ENCODE measurements at places on chromosomes 2 and 18.

GRCh38 chr2:169540146-169540545 is 30.6 kb downstream of the KLHL41 start:
- no peak for DNase-seq

DNA sequence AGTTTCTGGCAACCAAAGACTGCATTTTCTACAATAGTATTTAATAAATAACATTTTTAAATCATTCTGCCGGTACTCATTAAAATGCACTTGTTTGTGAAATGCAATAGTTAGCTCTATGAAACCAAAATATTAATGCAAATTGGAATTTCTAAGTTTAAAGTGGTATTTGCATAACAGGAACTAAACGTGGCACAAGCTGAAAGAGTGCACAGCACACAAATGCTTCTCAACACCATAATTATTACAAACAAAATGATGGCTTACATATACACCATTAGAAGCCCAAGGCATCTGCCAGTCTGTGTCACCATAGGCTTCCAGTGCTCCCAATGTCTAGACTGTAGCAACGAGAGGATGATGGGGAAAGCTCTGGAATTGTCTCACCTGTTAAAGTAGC is 280.5 kb downstream of the TCF4 start:
- no peak for DNase-seq

DNA sequence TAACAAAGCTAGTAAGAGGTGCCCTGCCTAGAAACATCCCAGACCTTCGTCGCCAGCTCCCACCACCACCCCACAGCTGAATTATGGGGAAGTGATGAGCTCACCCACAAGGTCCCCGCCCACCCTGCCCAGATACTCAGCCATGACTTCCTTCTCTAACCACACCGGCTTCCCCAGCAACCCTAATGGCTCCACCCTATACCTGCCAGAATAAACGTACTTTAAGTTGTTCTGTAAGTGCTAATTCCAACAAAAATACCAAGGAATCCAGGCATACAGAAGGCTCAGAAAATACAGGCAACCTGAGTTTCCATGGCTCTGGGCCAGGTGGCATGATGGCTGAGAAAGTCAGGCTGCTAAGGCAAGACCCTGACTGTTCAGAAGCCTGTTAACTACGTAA is 39.1 kb downstream of the TMEM163 start:
- DNase-seq, result no peak

DNA sequence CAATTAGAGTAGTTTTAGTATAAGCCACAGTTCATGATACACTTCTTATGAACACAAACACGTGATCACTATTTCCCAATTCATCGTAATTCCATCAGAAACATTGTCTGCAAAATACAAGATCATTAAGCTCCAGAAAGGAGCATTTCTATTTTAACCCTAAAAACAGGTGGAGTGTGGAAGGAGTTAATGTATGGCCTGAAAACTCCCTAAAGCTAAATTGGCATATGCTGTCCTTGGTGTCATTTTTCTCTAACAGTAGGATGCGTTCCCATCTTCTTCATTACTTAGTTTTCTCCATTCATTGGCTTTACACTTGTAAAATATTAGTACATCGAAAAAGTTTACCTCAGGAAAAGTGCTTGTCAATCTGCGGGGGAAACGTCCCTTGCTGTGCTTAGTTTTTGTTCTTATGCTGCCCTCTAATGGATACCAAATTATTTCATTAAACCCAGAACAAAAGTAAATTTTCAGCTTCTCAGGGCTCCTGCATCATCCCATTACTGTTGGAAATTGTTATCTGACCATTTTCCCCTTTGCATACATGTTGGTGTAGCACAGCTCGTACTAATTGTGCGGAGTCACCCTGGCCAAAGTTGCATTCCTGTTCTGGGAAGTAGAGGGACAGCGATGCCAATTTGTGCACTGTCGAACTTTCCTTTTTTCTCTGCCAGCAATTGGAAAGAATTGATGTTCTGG is 153.4 kb downstream of the GPD2 start:
- DNase-seq, result no peak

DNA sequence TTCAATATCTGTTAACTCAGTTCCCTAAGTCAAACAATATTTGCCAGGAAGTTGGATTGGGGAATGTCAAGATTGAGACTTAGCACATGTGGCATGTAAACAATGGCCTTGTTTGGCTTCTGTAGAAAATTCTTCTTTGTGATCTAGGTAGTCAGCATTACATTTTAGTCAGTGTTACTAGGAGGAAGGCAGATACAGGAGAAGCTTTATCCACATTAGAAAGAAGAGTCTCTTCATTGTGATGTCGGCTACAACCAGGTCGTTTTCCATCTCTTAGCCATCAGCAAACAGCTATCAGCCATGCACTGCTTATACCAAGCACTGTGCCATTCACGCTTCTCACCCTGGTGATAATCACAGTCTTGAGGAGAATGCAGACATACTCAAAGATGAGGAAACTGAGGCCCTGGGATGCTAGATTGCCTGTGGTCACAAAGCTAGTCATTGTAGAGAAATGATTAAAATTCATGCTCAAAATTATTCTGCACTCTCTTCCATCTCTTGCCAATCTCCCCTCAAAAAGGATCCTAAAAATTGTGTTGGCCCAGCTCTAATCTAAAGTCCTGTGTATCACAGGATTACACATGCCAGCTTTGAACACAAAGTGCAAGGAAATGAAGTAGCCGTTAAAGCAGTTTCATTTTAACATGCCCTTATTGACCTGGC is 3.2 kb downstream of the GALNT5 start:
- no peak for DNase-seq

DNA sequence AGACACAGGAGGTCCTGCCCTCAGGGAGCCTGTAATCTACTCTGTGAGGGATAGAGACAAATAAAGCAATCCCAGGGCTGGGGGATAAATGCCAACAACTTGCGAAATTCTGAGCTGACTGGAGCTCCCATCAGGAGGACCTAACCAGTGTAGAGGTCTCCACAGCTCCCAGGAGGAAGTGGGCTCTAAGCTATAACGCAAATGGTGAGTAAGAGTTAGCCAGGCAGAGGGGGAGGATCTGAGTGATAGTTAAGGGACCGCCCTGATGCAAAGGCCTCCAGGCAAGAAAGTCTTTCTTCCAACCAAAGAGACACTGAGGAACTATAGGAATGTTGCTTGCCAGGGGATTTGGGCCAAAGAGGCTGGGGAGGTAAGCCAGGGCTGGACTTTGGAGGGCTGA is 16.0 kb upstream of the ZNF532 start:
- no peak for DNase-seq

DNA sequence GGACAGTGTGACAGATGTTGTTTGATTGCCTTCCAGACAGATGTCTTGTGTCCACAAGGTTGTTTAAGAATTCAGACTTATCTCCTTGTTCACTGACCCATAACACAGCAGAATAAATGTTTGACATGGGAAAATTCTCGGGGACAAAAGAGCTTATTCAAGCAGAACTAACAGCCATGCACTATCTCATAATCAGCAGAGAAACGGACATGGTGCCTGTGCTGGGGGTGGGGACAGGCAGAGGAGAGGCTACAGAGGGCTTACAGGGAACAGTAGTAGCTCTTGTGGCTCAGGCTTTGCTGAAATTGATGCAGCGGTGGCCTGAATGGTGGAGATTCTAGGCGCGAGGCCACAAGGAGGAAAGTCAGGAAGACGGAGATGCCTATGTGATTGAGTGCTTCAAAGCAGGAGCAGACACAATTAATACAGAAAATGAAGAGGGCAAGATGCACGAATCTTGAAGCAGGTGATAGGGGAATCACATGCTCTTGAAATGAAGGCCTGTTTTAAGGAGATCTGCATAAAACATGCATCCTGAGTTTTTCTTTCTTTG is 62.0 kb upstream of the CAB39 start:
- DNase-seq, result no peak

GRCh38 chr18:42412896-42413295 is 457.9 kb downstream of the PIK3C3 start:
- DNase-seq, result no peak

GRCh38 chr2:162465430-162465829 is 121.5 kb downstream of the GCA start:
- DNase-seq, result no peak

Data from activated gamma-delta T cell (primary cell).